GM12891 (cell line): ENCODE measurements at places on chromosomes 12 and 14.
A peak's percentile ranks its signal among the peaks of the same experiment; 100 is the strongest.

DNA sequence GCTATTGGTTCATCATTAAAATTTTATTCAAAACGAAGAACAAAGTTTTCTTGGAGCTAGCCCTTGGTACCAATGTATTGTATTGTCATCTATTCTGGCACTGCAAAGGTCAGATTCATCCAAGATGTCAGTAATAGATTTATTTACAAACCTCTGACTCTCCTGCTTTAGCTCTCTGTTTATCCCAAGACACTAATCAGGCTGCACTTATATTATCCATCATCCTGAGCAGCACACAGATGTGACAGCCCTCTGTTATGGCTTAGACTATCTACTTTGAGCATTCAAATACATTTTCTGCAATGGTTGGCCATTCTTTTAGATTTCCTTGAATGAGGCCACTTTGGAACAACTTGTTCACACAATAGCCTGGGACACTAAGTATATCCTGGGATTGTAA, 5.0 kb upstream of the PTPRR start:
- no peak for DNase-seq

DNA sequence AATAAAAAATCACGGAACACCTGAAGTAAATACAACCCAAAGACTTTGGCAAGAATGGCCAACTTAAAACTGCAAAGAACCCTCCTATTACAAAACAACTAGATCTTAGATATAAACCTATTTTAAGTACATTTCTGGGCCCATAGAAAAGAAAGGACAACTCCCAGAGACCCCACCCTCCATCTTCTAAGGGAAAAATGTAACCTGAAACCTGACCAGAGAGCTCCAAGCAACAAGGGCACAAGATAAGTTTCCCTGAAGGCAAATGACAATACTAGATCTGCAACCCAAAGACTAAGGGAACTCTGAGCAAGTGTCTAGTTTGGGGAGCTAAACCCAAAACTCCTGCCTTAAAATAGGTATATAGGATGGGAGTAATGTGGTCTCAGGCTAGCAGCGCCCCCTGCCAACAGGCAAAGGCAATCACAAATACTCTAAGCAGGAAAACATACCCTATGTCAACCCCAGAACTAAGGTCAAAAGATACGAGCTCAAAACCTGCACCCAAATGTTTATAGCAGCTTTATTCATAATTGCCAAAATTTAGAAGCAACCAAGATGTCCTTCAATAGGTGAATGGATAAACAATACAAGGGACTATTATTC, 218.9 kb downstream of the ITPR2 start:
- DNase-seq: no peak

- no peak for DNase-seq
Observed at GRCh38 chr12:113473942-113474341, 2.3 kb upstream of the LHX5 start.

DNA sequence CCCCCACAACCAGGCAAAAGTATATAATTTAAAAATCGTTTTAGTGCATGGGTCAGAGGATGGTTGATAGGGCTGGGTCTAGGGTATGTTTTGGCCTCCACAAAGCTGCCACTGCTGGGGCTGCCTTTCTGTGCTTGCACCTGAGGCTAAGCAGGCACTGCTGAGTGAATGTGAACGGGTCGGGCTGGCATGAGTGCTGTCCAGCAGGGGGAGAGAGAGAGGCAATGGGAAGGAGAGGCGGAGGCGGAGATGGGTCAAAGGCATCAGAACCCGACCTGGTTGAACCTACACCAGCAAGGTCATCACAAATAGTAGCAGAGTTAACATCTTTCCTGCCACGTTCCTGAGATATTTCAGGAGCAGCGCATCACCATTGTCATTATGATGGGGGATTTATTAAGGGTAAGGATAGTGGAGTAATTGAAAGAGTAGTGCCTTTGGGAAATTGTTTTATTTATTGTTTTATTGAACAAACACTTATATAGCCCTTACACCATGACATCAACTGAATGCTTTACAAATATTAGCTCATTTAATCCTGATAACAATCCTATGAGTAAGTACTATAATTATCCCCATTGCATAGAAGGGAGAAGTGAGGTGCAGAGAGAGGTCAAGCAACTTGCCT, 5.8 kb upstream of the NRXN3 start:
- peak; percentile 25 for DNase-seq

- DNase-seq: no peak
Observed at GRCh38 chr14:81455390-81455789, 55.3 kb upstream of the STON2 start.

DNA sequence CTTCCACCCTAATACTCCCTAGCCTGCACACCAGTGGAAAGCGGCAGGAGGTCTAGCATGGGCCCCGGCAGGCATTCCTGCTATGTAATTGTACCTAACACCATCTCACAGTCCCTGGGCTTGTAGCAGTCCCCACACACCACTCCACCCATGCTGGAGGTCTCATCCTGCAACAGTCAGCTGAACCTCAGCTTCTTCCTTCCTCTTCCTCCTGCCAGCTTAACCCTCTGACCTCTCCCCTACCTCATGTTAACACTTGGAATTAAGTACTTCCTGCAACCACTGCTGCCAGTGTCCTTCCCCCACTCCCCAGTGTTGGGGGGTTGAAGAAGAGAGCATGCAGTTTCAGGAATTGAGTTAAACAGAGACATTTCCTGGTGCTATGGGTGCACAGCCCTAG, 7.6 kb downstream of the ADCY4 start:
- DNase-seq: no peak
